ENCODE measurements at places on chromosomes 1 and 21. TPM values are rescaled to one million over a fixed set of nuclear protein-coding genes. Genes with fewer than 3 reads are reported as not detected.

DNA sequence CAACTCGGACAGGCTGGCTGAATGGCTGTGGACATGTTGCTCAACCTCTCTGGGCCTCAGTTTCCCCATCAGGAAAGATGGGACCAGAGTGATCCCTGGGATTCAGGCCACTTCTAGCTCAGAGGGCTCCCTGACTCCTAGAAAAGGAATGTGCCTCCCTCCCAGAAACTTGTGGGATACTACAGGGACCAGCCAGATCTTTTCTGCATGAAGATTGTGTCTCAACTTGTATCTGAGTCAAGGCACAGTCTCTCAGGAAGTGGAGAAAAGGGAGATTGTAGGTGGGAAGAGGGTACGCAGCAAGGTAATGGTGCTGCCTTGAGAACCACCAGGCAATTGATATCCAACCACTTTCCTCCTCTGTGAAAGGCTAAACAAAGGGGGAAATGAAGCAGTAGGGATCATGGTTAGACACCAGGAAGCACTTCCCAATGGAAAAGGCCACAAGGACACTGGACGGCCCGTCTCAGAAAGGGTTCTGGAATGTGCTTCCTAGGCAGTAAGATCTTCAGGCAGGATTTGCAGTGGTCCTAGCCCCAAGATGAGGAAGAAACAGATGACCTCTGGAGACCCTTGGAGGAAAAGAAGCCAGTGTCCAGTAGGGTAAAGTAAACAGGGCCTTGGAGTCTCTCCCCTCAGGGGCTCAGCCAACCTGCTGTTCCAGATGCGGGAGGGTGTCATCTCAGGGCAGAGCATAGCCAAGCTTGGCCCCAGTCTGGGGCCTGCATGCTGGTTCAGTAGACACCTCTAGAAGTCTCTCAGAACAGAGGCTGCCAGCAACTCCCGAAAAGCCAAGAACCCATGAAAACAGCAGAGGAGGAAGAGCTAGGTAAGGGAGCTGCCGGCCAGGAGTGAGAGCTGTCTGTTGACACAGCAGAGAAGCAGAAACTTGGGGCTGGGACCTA is 16.8 kb downstream of the IFFO2 start:
- DNase-seq, result no peak

DNA sequence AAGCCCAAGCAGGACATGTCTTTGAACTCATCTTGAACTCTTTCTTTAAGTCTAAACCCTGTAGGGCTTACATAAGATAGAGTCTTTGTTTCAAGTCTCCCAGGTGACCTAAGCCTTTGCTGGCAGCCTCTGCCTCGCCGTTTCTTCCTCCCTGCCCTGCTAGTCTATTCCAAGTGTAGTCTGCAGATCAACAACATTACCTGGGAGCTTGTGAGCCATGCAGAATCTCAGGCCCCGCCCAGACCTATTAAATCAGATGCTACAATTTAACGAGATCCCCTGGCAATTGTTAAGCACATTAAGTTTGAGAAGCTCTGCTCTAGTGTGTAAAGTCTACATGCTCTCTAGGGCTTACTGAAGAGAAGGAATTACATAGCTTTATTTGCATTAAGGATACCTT is 271.6 kb downstream of the PBX1 start:
- no peak for DNase-seq

Gene CYP2J2
- polyA plus RNA-seq, result 2.6 TPM

Gene SMIM1
- polyA plus RNA-seq, result 6.0 TPM

DNA sequence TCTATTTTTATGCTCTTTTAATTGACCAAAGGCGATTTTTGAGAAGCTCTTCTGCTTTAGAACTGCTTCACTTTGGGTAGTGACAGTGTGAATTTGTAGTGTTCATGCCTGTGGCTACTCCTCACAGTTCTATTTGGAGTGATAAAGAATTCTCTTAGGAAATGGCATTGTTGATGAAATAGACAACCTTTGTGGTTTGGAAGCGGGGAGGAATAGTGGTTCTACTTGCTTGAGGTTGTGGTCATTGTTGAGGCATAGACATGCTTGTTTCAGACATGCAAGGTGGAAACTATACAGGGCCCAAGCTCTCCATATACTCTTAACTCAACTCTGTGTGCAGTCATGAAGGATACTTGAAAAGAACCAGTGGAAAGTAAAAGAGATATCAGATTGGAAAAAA is 481.1 kb upstream of the NEGR1 start:
- no peak for DNase-seq

- no peak for DNase-seq
Observed at GRCh38 chr1:68313735-68314134, 81.4 kb upstream of the WLS start.

GRCh38 chr1:87330057-87330884 is 1.6 kb downstream of the LMO4 start:
- no peak for DNase-seq

DNA sequence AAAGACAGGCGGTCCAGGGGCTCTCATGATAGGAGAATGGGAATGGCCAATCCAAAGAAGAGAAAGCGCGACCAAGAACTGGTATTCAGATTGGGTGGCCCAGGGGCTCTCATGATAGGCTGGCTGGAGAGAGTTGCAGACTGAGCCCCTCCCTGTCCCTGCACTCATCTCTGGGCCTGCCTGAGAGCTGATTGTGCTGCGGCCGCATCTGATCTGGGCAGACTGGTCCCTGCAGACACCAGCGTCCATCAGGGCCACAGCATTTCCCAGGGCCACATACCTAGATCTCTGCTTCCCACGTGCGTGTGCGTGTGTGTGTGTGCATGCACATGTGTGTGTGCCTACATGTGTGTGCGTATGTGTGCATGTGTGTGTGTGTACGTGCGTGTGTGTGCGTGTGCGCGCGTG is 30.4 kb upstream of the MAN1C1 start:
- no peak for DNase-seq

DNA sequence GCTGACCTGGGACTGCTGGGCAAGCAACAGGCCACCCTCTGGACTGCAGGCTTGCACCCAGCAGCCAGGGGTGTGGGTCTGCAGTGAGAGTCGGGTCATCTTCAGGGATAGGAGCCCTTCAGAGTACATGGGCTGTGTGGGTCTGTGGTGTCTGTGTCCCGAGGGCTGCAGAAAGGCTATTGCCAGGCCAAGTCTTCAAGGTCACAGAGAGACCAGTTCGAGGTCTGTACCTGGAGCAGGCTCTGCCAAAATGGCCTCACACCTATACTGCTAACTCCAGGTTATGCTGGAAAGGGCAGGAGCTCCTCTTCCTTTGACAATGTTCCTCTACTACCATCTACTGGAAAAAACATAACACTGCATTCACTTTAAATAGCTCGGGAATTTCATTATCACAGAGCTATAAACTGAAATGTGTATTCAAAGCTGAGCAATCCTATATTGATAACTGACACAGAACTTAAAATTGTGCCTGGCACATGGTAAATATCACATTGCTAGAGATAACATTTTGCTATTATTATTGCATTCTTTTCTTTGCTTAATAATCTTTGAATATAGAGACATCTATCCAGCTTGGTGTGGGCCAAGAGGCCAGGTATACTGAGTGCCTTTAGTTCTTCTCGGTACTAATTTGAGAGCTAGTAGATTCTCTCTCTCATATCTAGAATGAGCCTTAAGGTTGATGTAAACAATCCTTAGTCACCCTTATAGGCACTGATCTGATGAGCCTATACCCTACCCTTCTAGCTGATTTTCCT is 6.9 kb upstream of the DNAH14 start:
- peak; percentile 28 for DNase-seq

DNA sequence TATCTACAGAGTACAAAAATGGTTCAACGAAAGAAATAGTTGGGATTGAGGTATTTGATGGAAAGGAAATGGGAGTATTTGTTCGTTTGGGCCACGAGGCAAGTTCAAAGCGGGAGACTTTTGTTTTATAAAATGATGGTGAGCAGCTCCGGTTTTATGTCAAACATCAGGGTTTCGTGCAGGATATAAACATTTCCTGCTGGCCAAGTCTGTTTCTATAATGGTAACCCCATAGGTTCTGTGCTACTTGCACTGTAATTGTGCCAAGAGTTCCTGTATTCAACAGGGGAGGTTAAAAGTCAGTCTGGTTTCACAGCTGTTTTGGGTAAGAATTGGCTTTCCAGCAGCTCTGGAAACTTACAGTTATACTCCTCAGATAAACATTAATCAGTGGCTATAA is 290.3 kb upstream of the NRIP1 start:
- no peak for DNase-seq

DNA sequence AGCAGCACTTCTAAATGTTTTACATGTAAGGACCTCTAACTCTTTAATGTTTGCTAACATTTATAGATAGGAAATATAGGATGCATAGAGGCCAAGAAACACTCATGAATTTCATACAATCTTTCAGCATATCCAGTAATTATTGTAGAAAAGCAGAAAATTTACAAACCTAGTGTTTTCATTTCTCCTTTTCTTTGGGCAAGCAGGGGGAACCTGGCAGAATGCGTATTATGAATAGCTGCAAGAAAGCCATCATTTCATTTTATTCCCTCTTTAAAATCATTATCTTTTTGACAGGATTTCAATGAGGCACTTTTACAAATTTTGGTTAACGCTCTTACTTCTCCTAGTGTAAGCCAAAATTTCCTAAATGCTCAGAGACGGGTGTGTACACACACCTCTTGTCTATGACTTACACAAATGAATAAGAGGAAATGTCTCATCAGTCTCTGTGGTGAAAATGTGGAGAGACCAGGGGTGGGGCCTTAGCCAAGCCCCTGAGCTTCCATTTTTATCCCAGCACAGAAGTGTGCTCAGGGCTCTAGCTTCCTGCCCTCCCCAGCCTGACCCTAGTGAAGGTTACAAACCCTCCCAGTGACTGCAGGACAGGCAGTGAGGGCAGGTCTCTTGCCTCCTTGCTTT is 91.6 kb downstream of the LRRC8C start:
- DNase-seq, result no peak

GRCh38 chr1:39292401-39292800 is 87.9 kb downstream of the MACF1 start:
- DNase-seq, result no peak

- no peak for DNase-seq
Observed at GRCh38 chr1:223843934-223844786, 1.6 kb downstream of the TP53BP2 start.

- DNase-seq, result no peak
Observed at GRCh38 chr1:110136911-110137310, 13.4 kb upstream of the SLC6A17 start.

Gene TDRD10
- polyA plus RNA-seq, result 2.8 TPM

Measured in right lung (tissue), 10 donors.